Stimulated activated CD4-positive, alpha-beta T cell treated with anti-CD3 and anti-CD28 coated beads, Interleukin-12 subunit alpha, Interleukin-12 subunit beta, amount 100 ng/mL, for 4 hours (primary cell): ENCODE measurements at places on chromosomes 3 and 15.

- DNase-seq, result no peak
These were observed 17.6 kb upstream of the CYP11A1 start for GRCh38 chr15:74384881-74385643.

- DNase-seq, result no peak
These were observed 11.5 kb upstream of the GATA2 start for GRCh38 chr3:128504533-128504915.

- no peak for DNase-seq
These were observed 129.4 kb downstream of the LPP start for GRCh38 chr3:188283347-188283746.

- DNase-seq, result no peak
These were observed 56.4 kb downstream of the TMCC1 start for GRCh38 chr3:129837065-129837642.

- DNase-seq, result no peak
These were observed 148.4 kb downstream of the CHST2 start for GRCh38 chr3:143267989-143268388.

DNA sequence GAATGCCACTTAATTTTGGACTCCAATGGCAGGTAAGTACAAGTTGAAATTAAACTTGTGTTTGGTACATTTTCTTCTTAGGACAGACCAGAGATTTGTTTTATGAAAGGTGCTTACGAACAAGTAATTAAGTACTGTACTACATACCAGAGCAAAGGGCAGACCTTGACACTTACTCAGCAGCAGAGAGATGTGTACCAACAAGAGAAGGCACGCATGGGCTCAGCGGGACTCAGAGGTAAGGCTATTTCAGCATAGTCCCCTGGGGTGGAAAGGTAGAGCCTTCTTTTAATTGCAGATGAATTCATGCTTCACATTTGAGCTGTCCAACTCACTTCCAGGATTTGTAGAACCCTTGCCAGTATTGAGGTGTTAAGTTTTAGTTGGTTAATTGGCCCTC lies 51.4 kb downstream of the ASTE1 start:
- DNase-seq, result no peak

DNA sequence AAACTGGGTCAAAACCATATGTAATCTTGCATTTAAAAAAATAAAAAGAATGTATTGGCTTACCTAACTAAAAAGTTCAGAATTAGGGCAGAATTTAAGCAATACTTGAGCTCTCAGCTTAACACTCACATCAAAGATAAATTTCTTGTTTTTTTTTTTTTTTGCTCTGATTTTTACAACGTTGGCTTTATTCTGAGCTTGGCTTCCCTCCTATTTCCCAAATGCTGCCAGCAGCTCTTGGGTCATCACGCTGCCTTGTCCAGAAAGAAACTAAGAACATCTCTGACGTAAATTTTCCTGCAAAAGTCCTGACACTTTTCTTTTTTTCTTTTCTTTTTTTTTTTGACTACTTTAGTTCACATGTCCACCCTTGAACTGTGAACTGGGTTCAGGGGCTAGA lies 150.6 kb upstream of the TGFBR2 start:
- no peak for DNase-seq

- DNase-seq, result no peak
These were observed 133.7 kb upstream of the LRRN1 start for GRCh38 chr3:3665546-3665945.

DNA sequence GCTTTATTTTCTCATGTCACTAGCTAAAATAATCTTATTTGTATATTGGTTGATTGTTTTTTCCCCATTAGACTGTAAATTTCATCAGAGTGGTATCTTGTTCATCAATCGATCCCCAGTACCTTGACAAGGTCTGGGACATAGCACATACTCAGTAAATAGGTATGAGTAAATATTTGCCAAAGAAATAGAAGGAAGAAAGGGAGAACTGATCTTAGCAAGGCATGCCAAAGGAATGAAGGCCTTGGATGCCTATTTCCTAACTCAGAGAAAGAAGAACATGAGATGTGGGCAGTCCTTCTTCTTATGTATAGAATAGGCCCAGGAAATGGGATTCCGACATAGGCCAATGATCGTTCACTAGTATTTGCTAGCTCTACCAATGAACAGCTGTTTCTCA lies 54.7 kb downstream of the ISL2 start:
- no peak for DNase-seq

DNA sequence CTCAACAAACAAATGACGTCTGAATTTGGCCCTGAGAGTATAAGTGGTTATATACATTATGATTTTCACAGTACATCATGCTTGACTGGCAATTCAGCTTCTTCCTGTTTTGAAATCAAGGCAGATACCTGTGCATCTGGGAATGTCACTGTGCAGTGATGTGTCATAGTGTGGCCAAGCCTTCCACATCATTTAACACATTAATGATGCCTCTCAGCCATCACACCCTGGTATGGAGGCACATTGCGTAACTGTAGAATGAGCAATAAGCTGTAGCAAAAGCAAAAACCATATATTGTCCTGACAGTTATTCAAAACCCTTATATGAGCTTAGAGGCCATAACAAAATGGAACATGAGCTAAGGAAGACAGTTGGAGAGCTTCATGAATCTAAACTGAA lies 246.0 kb downstream of the EPHA3 start:
- DNase-seq, result no peak

DNA sequence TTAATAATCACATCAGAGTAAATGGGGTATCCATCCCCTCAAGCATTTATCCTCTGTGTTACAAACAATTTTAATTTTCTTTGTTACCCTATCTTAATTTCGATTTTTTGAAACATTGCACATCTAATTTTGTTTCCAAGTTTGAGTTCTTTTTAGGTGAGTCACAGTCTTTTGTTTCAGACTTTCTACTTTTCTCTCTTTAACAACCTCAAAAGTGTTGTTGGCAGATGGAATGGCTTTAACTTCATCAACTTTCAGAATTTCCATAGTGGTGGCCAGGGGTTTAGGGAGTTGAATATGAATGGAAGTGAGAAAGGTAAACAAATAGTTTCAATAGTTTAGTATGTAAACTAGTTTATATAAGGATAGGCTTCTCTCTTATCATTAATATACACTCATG lies 223.0 kb upstream of the MLF1 start:
- no peak for DNase-seq

DNA sequence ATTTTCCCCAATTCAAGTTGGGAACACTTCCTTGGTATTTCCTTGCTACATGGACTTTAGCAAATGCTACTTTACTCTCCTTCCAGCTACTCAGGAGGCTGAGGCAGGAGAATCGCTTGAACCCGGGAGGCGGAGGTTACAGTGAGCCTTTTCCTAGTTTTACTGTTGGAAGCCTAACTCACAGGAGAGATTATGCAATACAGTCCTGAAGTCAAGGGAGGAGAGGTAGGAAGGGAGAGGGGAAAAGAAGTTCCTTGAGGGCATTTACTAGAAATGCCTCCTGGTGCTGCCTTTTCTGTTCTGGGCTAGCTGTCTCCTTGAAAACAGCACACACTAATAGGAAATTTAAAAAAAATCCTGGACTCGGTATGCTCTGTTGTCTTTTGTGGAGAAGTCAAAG lies 6.2 kb downstream of the HHLA2 start:
- no peak for DNase-seq

- DNase-seq, result no peak
These were observed 134.6 kb upstream of the KBTBD8 start for GRCh38 chr3:66863205-66864111.

DNA sequence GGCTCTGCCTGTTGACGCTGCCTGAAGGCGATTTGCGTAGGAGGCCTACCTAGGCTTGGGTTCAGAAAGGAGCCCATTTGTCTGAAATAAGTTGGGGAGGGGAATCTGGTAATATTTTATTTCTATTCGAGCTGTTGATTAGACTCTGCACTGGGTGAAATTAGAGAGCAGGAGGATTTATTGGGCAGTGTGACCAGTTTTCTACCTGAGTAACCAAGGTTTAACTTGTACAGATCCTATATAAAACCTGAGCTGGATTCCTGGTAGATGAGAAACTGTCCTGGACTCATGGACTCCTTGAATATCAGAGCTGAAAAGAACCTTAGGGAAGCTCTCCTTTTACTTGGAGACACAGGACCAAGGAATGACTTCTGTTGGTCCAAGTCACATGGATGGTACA lies 19.6 kb upstream of the GPR156 start:
- DNase-seq, result no peak

DNA sequence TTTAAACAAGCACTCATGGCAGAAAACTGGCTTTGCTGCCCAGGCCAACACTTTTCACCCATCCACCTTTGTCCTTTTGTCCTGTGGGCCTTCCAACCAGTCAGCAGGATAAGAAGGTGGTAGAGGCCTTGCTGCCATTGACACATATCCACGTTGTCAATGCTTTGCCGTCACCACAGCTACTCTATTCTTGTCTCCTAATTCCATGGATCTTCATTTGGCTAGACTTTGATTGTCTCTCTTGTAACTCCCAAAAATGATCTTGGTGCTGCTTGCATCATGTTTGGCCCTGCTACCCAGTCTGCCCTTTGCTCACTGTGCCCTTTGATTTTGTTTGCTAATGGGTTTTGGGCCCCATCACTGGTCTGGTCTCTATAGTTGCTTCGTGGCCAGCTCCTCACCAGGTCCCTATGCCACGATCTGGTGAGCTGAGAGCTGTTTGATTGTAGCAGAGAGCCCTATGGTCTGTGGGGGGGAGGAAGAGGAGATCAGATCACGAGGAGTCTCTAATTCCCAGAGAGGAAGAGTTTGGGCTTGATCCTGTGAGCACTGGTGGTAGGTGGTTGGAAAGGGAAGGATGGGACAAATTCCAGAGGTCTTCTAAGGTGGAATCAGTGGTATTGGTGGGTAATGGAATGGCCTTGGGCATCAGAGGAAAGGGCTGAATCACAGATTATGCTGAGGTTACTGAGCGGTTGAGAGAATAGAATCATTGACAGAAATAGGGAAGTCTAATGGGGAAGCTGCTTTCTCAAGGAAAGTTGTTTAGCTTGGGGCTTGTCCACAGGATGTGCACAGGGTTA lies 40.3 kb downstream of the ABHD2 start:
- no peak for DNase-seq

DNA sequence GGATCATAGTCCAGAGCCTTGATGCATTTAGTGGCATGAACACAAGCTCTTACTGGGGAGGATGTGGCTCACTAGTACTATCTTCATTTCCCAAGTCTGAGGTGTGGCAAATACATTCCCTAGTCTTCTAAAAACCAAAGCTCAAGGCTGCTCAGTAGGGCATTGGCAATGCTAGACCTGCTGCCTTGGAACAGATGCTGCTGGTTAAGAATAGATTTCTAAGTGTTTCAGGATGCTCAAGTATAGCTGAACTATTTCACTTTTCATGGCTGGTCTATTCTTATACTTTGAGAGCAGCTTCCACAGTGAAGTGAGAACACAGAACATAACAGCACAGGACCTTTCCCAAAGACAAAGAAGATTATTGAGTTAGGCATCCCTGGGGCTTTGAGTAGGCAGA lies 178.8 kb downstream of the CHST2 start:
- no peak for DNase-seq

- no peak for DNase-seq
These were observed 247.8 kb upstream of the ALCAM start for GRCh38 chr3:105118905-105119304.

GRCh38 chr15:41940441-41940857 lies 31.9 kb downstream of the EHD4 start:
- peak; percentile 48 for DNase-seq

DNA sequence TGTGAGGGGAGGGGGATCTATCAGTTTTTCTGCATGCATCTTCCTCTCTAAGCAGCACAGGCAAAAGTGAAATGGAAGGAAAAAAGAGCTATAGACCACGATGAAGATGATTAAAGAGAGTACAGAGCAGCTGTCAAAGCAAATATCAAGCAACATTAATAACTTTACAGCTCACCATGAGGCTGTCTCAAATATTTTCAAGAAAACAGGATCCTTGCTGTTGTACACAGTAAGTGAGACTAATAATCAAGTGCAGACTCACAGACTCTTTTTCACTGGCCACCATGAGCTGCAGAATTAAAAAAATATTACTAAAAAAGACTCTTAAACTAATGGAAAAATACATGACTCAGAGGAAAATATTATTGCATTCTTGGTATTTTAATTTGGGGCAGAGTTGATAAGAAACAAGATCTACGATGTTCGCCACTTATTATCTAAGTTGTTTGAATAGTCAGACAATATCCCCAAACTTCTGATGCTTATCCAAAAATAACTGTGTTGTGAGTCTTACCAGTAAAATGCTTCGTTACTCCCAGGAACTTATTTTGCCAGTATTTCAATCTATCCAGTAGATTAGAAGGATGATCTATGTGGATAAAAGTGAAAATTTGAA lies 817.5 kb upstream of the ALCAM start:
- DNase-seq, result no peak

- no peak for DNase-seq
These were observed 112.5 kb downstream of the SRGAP3 start for GRCh38 chr3:9136746-9137465.

DNA sequence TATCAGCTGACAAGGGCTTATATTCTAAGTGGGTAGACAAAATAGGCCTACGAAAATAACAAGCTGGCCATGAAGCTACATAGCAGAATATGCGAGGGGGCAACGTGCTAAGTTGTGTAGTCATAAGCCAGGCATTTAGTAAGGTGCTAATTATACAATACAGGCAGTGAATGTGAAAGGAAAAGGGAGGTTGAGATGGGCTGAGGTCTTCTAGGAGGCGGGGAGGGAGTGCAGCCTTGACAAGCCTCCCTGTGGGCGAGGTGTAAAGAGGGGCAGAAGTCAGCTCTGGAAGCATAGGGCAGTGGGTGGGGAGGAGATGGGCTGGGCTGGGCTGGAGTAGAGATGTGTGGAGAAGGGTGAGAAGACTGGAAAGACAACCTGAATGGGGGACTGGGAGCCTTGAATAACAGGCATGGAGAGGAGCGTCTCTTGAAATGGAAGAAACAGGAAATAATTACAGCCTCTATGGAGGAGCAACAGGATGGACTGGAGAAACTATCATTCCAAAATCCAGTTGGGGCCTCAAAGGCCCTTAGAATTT lies 1.2 kb downstream of the TIGIT start:
- DNase-seq, result no peak

GRCh38 chr3:11995120-11995519 lies 9.1 kb upstream of the SYN2 start:
- DNase-seq, result no peak

GRCh38 chr3:122969585-122970469 lies 57.7 kb downstream of the SEMA5B start:
- DNase-seq, result no peak

GRCh38 chr15:31265871-31266711 lies 60.5 kb upstream of the KLF13 start:
- DNase-seq, result peak; percentile 30

DNA sequence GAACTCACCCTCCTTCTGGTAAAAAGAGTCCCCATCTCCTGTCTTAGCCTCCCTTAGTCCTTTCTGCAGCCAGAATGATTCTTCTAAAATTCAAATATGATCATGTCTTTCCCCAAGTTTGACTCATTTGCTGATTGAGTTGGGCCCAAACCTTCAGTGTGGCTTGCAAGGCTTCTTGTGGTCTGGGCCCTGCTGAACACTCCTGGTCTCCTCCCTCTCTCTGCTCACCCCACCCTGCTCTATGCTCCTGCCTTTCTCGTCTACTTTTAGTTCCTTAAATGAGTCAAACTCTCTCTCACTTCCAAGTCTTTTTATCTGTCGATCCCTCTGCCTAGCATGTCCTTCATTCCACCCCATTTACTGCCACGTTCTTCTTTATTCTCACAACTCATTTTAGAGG lies 72.6 kb downstream of the CCR1 start:
- DNase-seq, result no peak
